ENCODE measurements at places on chromosomes 6 and 20.

DNA sequence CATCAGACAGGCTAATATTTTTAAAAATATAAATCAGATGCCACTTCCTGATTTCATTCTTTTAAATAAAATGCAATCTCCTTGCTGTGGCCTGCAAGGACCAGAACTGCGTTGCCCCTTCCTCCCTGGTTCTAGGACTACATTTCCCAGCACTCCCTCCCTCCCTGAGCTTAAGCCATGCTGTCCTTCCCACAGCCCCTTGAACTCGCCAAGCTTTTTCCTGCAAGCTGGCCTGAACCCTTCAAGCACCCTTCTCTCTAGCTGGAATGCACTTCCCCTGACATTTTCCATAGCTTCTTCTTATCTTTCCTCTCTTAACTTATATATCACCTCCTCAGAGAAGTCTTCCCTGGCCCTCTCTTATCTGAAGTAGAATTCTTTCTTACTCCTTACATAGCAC is 6.1 kb upstream of the DOK5 start:
- DNase-seq = no peak

DNA sequence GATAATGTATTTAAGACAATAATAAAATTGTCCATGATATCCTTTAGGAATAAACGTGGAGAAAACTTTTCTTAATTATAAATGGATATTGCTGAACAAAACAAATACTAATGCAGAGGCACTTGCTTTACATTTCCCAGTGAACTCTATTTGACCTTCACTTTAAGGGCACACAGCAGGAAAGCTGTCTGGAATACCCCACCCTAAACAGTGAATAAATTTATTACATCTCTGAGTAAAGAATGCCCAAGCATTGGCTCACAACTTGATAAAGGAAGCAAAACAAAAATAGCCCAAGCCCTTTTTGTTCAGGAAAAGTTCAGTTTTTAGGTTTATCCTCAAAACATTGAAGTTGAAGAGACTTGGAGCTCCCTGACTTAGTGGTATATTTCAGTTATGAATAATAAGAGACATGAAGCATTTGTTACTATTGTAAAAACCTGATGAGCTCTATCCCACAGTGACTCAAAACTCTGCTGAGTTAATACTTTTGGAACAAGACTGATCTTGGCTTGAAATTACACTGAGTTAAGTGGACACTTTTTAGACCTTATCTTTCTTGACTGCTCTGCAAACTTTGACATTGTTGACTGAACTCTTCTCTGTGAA is 353.9 kb downstream of the BCKDHB start:
- no peak for DNase-seq

GRCh38 chr6:138278326-138278725 is 60.0 kb upstream of the PBOV1 start:
- peak; percentile 60 for DNase-seq

GRCh38 chr6:150006961-150007464 is 18.3 kb downstream of the RAET1L start:
- peak; percentile 42 for DNase-seq

DNA sequence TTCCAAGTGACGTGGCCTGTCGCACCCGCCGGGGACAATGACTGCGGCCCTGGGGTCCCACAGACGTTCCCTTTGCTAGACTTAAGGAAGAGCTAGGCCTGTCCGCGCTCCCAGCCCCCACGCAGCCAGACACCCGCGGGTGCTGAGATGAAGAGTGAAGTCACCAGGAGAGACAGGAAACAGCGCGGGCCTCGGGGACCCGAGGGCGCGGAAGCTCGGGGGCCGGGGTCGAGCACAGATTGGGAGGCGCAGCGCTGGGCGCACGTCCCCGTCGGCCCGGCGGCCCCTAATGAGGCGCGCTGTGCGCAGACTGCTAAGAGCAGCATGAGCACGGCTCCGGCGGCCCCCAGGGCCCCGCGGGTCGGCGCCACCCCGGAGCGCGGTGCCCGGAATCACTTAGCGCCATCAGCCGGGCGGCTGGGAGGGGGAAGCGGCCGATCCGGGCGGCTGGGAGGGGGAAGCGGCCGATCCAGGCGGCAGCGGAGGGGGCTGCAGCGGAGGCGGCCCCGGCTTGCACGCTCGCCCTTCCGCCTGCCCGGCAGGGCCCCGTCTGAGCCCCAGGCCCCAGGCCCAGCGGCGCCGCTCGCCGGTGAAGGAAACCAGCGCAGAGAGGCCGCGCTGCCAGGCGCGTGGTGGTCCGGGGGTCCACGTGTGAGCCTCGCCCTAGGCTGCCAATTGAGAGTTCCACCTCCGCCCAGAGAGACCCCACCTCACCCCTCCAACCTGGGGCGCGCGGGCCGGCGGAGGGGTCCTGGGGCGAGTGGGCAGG is 8.3 kb upstream of the AVP start:
- peak; percentile 43 for DNase-seq

- peak; percentile 90 for DNase-seq
Observed at GRCh38 chr6:33276864-33277662, at the start of gene B3GALT4. Gene B3GALT4 (plus strand): TSS chr6:33277123. CDS start chr6:33277420, 297 bp downstream.

Data from NCI-H69 (cell line).